ENCODE measurements at places on chromosomes 12 and 14.

GRCh38 chr12:90042920-90043641, 334.4 kb upstream of the ATP2B1 start:
- no peak for DNase-seq

GRCh38 chr12:105569886-105570285, 239.4 kb downstream of the C12orf75 start:
- no peak for DNase-seq

DNA sequence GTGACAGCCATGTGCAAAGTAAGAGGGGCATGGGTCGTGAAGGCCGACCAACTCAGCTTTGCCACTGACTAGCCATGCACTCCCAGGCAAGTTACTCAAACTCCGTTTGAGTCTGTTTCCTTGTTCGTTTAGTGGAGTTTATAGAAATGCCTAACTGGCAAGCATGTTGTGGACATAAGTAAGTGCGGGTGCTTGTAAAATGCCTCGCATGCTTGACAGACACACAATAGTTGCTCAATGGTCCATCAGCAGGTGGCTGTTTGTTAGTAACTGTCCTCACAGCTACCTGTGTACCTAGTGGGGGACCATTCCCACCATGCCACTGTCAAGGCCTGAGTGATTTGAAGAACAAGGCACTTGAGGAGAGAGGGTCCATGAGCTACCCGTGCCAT, 338.3 kb downstream of the DPF3 start:
- no peak for DNase-seq

GRCh38 chr12:94676031-94676641, 25.8 kb upstream of the TMCC3 start:
- DNase-seq: no peak

DNA sequence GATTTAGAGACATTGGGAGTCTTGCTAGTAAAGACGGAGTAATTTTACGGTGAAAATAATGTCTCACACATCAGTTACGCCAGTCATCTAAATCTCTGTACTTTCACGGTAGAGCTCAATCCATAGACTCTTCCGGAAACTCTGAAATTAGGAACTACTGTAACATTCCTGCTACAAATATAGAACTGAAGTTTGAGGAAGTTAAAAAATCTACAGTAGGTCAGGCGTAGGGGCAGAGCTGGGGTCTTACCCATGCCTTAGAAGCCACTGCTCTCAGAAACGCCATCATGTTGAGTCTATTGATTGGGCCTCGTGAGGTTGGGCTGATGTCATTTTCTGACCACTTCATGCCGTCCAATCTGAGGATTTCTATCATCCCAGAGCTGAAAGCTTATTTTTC, 1029.8 kb upstream of the TMEM132C start:
- DNase-seq: no peak

DNA sequence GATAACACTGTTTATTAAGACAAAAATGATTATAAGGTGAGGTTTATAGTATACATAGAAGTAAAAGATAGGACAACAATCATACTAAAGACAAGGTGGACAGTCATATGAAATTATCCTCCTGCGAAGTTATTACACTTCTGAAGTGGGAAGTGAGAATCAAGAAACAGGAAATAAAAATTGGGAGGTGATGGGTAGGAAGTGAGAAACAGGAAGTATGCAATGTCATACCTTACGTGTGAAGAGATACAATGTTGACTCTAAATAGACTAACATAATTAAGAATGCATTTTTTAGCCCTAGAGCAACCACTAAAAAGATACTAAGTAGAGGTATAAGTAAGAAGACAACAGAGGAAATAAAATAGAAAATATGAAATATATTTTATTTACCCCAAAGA, 43.7 kb downstream of the GRIN2B start:
- DNase-seq: no peak

- no peak for DNase-seq
These were observed 2.6 kb downstream of the WNK1 start for GRCh38 chr12:754851-755562.

GRCh38 chr12:49680075-49680474, 27.1 kb downstream of the FMNL3 start:
- no peak for DNase-seq

GRCh38 chr12:130013771-130014484, 110.1 kb upstream of the TMEM132D start:
- peak; percentile 7 for DNase-seq

- DNase-seq: no peak
These were observed 232.9 kb downstream of the ZFP36L1 start for GRCh38 chr14:68559949-68560348.

GRCh38 chr14:100059438-100059781, 5.8 kb upstream of the EVL start:
- no peak for DNase-seq

GRCh38 chr12:104498211-104498801, 41.6 kb downstream of the CHST11 start:
- no peak for DNase-seq

DNA sequence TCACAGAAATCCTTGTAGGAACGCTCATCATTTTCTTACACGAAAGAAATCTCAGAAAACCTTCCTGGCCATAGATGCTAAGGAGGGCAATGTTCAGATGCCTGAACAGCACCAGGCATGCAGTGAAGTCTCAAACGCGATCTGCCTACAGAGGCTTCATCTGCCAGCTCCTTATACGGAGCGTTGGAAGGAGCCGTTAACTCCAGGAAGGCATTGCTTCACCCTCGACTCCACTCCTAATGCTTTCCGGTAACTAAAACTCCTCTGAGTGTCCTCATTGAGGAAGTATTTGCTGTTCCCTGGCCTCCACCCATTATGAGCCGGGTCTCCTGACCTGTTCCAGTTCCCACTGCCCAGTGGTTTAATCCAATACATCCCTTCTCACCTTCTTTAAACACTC, 502.7 kb downstream of the BCL11B start:
- no peak for DNase-seq

- DNase-seq: no peak
These were observed 29.1 kb upstream of the CDKL1 start for GRCh38 chr14:50425816-50426215.

DNA sequence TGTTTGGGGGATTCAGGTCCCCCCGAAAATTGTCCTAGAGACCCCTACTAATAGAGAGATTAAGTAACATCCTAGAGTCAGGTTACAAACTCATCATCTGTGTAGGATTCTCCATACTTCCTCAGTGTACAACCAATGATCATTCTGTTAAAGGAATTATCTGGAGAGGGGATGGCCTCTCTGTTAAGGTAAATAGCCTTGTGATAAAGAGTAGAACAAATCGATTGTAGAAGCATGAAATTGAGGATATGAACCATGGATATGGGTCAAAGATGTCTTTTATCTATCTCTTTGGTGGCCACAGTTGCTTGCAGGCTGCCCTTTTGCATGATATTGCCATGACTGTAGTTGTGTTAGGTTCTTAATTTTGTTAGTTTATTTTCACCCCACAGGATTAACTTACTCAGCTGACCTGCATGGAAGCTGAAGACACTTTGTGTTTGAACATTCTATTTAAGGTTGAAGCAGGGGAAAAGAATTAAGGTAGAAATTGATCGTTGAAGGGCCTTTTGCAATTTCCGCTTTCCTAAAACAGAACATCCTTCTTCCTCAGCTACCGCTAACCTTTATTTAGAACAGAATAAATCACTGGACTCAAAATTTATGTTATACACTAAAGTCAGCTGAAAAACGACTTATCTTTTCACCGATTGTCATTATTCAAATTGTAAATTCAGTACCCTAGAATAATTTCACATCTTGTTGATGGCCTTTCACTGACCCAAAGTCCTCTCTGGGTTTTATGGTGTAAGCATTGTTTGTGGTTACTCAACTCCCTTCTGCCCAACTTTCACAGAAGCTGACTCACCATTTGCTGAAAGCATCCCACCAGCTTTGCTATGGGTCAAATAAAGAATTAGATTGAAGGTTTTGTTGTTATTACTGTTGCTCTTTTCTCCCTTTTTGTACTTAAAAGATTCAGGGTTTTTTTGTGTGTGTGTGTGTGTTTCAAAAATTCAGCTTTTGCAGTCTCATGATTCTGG, 52.3 kb downstream of the IRAK3 start:
- DNase-seq: no peak

GRCh38 chr12:81176796-81177195, 98.9 kb downstream of the ACSS3 start:
- DNase-seq: no peak

DNA sequence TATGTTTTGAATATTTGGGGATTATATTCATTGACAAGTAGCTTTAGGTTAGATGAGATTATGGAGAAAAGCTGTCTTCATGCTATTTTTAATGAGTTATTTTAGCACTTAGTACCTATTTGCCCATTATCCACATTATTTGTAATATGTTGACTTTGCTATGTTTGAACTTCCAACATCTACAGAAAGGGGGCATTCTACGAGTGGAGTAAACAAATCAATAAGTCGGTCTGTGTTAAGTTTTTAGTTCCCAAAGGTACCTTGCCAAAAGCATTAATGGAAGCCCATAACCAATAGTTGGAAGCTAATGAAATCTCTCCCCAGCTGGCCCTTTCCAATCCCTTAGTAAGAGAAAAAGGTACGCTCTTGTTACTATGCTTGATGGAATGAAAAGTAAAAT, 250.0 kb upstream of the E2F7 start:
- no peak for DNase-seq

GRCh38 chr14:23434488-23435222, 805 bp downstream of the MYH7 start:
- DNase-seq: no peak

GRCh38 chr12:71008616-71009015, 88.1 kb upstream of the PTPRR start:
- no peak for DNase-seq
